Amygdala (tissue), 56 donors: ENCODE measurements at places on chromosomes 5 and 9.
A peak's percentile ranks its signal among the peaks of the same experiment; 100 is the strongest.

DNA sequence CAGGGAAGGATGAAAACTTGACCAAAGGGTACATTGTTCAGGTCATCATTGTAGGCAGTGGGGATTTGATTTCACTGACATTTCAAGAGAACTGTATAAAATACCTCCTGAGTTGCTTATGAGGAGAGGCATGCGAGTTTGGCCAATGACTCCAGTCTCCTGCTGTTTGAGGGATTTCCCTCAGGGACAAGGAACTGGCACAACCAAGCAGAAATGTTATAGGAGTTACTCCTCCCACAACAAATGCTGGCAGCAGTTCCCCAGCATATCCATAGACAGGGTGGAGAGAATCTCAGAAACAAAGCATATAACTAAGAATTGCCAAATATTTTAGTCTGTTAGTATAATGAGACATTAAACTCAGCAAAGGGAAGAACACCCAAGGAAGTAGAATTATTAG, 47.2 kb upstream of the FBXL7 start:
- DNase-seq = no peak

GRCh38 chr5:11777096-11777495, 127.2 kb downstream of the CTNND2 start:
- no peak for DNase-seq

GRCh38 chr5:154755361-154756008, at the start of gene LARP1:
TSS of gene LARP1 (plus strand) at chr5:154755377. CDS start at chr5:154755758, 381 bp downstream.
- peak; percentile 68 for DNase-seq

DNA sequence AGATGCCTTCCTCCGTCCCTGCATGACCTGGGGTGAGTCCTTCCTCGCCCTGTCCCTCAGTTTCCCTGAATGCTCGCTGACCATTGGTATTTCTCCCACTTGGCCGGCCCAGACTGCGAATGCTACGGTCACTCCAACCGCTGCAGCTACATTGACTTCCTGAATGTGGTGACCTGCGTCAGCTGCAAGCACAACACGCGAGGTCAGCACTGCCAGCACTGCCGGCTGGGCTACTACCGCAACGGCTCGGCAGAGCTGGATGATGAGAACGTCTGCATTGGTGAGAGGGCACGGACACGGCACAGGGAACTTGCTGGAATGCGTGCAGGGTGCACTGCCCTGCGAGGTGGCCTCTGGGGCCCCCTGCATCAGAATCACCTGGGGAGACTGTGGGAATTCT, 77.1 kb downstream of the NTNG2 start:
- DNase-seq = no peak

DNA sequence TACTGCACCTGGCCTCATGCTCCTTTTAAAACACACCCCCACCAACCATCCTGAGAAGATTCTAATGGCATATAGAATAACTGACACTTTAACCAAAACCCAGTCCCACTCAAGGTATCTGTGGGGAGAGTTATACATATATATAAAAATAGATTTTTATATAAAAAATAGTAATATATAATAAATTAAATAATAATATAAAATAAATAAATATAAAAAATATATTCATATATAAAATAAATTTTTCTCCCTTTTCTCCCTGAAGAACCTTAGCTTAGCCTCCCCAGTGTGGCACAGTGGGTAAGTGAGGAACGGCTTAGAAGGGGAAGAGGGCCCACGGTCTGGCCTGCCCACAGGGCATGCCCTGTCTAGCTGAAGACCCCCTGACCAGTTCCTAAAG, 51.1 kb upstream of the SSBP2 start:
- no peak for DNase-seq

- no peak for DNase-seq
Observed at GRCh38 chr5:113680534-113680933, 167.0 kb downstream of the YTHDC2 start.

- DNase-seq = no peak
Observed at GRCh38 chr9:104905153-104905901, 22.6 kb downstream of the ABCA1 start.

GRCh38 chr5:96506866-96507527, 73.9 kb upstream of the PCSK1 start:
- no peak for DNase-seq

- no peak for DNase-seq
Observed at GRCh38 chr5:170627271-170627670, 123.5 kb downstream of the KCNIP1 start.

- DNase-seq = no peak
Observed at GRCh38 chr9:137224830-137225694, at the start of gene CYSRT1. TSS of gene CYSRT1 (plus strand) at chr9:137225174. CDS start at chr9:137225622, 448 bp downstream.

DNA sequence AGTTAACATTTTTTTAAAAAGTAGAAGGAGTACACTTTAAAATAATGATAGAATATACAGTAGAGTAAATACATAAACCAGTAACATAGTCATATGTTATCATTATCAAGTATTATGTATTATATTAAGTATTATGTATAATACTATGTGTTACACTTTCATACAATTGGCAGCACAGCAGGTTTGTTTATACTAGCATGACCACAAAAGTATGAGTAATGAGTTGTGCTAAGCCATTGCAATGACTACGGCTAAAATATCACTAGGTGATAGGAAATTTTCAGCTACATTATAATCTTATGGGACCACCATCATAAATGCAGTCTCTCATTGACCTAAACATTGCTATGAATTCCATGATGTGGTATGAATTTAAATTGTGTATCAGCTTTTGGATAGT, 506.0 kb downstream of the HTR1A start:
- no peak for DNase-seq

DNA sequence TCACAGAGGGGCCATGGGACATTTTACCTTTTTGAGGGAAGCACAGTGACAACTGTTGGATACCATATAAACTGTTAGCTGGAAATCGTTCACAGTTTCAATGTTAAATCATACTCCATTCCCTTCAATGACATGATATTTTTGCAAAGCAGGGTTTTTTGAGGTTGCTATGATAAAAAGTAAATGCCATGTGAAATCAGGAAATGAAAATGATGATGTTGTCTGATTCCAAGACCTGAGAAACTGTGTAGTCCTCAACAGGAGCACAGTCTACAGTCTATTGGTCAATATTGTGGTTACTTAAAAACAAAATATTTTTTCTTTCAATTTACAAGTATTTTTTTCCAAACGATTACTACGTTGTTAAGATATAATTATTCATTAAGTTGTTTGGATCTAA, 24.0 kb upstream of the ADAM19 start:
- no peak for DNase-seq

- DNase-seq = no peak
Observed at GRCh38 chr5:152864991-152865390, 459.9 kb upstream of the NMUR2 start.

DNA sequence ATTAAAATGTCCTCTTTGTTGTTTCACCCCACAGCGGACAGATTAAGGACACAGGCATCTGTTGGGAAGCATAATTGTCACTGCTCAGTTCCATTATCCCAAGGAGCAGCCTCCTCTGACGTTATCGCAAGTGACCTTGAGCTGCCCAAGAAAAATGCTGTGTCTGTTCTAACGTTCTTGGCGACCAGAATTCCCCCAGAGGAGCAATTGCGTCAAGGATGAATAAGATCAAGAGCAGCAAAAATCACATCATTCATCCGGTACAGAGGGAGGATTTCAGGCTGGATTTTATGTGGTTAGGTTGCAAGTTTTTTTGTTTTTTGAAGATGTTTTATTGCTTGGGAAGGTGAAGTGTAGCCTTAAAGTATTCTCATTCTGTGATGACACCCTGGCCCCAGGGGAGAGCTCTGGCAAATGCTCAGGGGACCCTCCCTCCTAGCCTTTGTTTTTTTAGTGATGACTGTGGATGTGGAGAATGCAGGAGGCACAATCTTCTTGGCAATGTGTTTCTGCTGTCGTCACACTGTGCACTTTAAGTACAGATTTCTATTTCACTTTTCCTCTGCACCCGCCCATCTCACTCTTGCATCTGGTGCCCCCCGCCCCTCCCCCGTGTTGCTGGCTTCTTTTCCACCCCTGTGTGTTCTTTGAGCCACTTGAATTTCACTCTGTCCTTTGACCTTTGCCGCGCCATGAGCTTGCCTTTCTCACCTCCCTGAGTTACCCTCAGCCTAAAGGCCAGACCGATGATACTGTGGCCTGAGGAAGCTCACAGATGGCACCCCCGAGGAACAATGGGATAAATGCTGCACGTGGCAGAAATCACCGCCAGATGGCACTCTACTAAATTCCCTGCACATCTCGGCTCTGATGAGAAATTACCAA, 308.5 kb downstream of the RAB3C start:
- peak; percentile 51 for DNase-seq

DNA sequence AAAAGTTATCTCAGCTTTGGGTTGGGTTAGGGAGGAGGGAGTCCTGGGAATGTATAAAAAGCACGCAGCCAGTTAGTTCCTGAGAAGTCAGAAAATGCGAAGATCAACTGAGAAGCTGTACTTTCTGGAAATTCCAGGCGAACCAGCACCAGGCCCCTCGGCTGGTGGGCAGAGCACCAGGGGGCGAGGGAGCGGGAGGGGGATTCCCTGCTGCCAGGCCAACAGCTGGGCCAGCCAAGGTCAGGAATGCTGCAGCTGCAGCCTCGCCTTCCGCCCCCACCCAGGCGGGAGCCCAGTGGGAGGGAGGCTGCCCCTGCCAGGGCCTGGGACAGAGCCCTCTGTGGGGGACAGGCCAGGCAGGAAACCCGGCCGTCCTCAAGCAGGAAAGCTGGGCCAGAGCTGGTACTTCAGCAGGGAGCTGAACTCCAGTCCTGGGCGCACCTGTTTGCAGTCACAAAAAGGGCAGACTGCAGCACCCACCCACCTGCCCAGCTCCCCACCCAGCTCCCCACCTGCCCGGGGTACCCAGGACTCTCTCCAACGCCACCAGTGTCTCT, 35.5 kb downstream of the VAV2 start:
- DNase-seq = no peak

- no peak for DNase-seq
Observed at GRCh38 chr9:37200433-37201005, 80.1 kb downstream of the ZCCHC7 start.

DNA sequence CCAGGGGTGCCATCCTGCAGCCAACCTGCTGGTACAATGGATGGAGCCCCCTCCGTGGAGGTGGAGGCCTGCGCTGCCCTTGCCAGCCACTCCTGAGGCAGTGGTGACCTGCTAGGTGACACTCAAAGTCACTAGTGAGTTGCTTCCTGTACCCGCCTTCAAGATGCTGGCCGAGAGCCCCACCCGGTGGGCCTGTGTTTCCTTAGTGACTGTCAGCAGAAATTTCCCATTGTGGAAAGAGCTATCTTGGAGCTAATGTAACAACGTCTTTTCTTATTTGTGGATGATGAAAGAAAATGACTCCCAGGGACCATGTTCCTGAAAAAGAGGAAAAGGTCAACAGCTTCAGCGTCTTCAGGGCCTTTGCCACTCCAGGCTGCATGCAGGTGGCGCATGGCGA, 117.0 kb upstream of the BOD1 start:
- DNase-seq = no peak

DNA sequence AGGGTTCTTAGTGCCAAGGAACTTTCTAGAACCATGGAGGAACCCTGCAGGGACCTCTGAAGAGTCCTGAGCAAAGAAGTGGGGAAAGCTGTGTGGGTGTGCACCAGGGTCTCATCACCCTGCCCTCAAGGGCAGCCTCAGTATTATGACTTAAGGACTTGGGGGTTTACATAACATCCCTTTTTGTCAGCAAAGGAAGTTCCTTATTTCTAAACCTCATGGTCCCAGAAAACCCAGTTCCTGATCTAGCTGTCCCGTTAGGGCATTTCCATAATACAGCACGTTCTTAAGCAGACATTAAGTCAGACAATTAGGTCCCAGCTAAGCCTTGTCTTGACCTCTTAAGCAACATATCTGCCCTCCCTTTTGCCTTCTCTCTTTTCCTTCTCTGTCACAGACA, 57.3 kb downstream of the DAPK1 start:
- no peak for DNase-seq

DNA sequence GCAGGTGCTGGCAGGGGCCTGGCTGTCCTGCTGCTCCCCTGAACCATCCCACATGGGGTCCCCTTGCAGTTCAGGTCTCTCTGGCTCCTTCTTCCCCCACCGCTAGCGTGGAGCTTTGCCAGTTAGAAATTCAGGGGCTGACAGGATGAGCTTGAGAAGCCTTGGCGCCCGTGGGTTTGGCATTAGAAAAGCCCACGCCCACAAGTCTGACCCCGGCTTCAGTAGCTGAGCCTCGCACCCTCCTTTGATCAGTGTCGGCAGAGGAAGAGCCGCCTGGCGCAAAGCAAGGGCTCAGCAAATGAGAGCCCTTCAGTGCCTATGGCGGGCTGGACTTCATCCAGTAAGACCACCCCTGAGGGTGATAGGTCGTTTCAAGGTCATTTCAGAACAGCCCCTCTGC, 30.1 kb upstream of the NCS1 start:
- no peak for DNase-seq

- no peak for DNase-seq
Observed at GRCh38 chr5:173583346-173583745, 33.1 kb downstream of the BOD1 start.

DNA sequence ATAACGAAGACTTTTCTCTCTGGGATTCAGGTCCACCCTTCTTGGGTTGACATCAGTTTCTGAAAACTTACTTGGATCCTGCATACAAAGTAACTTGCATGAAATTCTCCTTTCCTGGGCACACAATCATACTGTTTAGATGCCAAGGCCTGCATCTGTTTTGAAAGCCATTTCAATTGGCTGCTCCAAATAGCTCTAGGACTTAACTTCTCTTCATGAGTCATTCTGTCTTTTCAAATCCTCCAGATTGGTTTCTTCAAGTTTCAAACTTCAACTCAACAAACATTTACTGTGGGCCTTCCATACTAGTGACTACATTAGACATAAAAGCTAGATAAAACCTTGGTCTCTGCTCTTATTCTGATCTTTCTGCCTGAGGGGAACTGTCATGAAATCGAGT, 54.8 kb upstream of the HMHB1 start:
- DNase-seq = no peak

DNA sequence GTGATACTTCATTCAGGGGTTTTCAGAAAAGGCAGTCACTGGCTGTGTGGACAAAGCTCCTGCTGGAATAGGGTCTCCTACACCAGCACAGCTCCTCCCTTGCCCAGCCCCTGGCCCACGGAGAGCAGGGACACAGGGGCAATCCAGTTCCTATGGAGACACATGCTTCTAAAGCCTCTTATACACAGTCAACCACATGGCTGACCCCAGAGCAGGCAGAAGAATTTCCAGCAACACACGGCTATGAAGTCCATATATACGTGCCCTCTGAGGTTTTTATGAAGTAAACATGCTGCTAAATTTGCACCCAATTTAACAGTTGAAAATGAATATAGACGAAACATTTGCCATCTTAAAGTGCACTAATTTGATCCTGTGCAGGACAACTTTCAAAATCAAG, 19.4 kb downstream of the PSMB7 start:
- DNase-seq = no peak

DNA sequence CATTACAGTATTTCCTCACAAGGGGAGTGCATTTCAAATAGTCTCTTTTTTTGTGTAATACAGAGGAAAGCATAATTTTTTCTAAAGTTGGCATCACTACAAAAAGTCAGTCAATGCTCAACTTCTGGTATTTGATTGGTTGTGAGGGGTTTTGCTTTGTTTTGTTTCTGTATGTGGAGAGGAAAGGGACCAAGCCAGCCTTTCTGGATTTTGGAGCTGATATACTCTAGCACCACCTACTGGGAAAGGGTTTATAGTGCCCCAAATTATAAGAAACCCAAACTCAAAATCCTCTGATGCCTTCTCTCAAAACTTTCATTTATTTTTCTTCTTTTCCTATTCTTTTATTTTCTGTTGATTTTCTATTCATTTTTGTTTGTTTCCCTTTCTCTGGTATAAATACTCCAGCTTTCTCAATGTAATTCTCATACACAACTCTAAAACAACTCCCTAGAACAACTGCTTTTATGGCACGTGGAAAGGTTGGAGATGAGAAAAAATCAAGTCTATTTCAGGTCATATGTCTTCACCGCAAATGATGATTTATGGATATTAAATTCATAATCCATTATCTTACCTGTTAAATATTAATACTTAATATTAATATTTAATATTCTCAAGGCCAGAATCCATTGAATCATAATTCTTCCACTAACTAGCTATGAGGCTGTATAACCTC, 69.5 kb upstream of the ANXA1 start:
- no peak for DNase-seq
